HepG2 (cell line): ENCODE measurements at places on chromosomes 6 and 20. TPM values are rescaled to one million over a fixed set of nuclear protein-coding genes. Genes with fewer than 3 reads are reported as not detected.

DNA sequence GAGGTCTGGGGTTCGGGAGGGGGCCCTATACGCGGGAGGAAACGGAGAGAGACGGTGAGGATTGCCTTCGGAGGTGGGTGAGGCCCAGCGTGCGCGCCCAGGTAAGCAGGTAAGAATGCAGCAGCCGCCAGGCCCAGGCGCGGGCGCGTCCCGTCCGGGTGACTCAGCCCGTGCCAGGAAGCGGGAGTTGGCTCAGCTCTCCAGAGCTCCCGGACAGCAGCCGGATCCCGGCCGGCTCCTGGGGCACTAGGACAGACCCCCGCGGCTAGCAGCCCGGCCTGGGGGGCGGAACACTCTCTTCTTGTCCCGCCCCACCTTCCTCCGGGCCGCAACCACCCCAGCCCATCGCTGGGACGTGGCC is 1.5 kb upstream of the MDFI start:
- H3K27ac ChIP-seq = no peak overlapping the region
- no peaks in the 10 kb centered on the region for H3K36me3 ChIP-seq
- no peak for DNase-seq
- H3K4me1 ChIP-seq = peaks cover 18% of the 10 kb centered on the region; the same call in 1 of the 2 replicates

DNA sequence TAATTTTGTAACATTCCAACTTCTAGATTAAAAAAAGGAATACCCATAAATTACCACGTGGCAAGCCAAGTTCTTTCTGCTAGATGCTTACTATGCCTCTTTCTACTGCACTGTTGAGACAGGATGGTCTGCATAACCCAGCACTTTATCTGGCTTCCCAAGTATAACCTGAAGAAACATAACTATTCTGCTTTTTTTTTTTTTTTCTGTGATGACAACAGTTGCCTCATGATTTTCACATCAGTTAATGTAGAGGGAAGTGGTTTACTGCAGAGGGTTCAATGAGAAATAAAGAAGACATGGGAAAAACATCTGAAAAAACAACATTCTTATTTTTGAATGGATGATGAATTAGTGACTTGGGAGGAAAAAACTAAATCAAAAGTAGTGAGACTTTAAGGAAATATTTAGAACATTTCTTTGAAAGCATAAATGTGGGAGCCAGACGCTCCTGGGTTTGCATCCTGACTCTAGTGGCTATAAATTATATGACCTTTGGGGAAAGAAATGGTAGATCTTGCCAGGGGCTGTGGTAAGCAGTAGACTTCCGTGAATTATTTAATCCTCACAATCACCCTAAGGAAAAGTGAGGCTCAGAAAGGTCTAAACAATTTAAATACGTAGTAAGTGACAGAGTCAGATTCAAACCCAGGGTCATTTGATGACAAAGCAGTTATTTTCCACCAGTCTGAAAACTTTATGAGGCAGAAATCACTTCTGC is 230.7 kb downstream of the PHACTR1 start:
- H3K4me1 ChIP-seq = no peaks in the 10 kb centered on the region
- no peak for DNase-seq
- no peaks in the 10 kb centered on the region for H3K36me3 ChIP-seq
- H3K4me3 ChIP-seq = no peak overlapping the region
- no peaks in the 10 kb centered on the region for H3K27me3 ChIP-seq

GRCh38 chr6:122997541-122998150 is 1.6 kb downstream of the CLVS2 start:
- no peak overlapping the region for H3K27ac ChIP-seq
- no peaks in the 10 kb centered on the region for H3K4me1 ChIP-seq
- no peak for DNase-seq
- H3K4me3 ChIP-seq = no peak overlapping the region

The TRIM10 gene
- polyA plus RNA-seq = 6.8 and 7.6 TPM in 2 replicates

The PRND gene
- polyA plus RNA-seq = not detected in 2 replicates

The CENPQ gene
- polyA plus RNA-seq = 5.5 and 9.1 TPM in 2 replicates
